ENCODE measurements at places on chromosomes 13 and 19. TPM values are rescaled to one million over a fixed set of nuclear protein-coding genes. Genes with fewer than 3 reads are reported as not detected.
A peak's percentile ranks its signal among the peaks of the same experiment; 100 is the strongest.

Gene GGACT
- total RNA-seq: 2.4 TPM

Gene KIR2DL3
- not detected for total RNA-seq

Gene ZNF576
- 9.9 TPM for total RNA-seq

Gene ZNF443
- total RNA-seq: 4.2 TPM

Gene CEACAM7
- not detected for total RNA-seq

Gene SMAD9
- total RNA-seq: 13.8 TPM

Gene EXOC3L2
- 2.7 TPM for total RNA-seq

Gene SCGB2B2
- total RNA-seq: 0.22 TPM

DNA sequence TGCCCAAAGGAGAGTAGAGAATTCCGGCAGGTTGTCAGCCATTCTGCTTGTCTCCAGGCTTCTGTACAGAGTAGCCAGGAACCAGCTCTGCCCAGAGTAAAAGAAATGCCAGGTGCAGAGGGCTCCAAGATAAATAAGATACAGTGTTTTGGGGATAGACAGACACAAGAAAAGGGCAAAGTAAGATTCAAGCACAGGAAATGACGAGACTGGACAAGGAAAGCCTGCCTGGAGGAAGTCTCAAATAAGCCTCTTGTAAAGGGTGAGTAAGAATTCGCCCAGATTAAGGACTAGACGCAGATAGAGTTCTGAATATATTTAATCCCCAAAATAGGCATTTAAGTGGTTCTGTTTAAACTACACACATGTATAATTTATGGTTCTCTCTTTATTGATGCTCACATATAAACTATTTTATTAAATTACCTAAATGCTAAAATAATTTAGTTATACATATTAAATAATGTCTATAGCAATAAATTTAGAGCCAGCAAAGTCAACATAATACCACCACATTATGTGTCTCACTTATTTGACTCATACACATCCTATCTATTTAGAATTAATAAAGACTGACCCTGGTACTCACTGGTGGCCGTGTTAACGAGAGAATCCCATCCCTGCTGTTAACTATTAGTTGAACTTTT, 98.4 kb upstream of the RAP2A start:
- no peak for DNase-seq

GRCh38 chr13:93767917-93768409, 541.4 kb downstream of the GPC6 start:
- DNase-seq: no peak

GRCh38 chr13:113730831-113731191, 28.2 kb upstream of the TMEM255B start:
- no peak for DNase-seq

DNA sequence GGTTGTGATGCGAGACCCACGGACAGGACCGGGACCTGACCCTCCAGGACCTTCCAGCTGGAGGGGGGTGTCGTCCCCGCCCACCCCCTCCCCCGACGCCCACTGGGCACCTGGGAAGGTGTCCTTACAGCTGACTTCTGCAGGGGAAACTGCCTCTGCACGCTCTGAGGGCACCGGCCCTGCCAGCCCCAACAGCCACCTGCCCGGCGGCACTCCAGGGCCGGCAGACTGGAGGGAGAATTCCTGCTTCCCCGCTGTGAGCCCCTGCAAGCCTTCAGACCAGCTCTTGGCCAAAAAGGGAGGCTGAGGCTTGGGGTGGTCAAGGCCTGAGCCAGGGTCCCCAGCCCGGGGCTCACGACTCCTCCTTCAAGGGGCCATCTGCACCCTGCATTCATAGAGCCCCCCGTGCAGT, 1.2 kb downstream of the CNN2 start:
- no peak for DNase-seq

DNA sequence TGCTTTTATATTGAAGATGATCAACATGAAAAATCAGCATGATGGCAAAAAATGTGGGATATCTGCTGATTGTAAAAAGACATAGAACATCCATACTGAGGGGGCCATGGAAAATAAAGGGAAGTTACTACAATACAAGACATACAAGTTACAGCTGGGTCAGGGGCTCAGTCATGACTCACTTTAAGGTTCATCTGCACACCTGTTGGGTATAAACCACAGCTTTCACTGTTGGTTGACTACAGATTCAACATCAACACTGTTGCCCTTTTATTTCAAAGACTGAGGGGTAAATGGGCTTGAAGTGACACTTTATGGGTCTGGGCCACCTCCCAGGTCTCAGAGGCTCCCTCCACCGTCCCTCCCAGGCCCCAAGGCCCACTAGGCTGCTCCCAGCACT, 98.1 kb upstream of the IRS2 start:
- no peak for DNase-seq

- no peak for DNase-seq
Measured at GRCh38 chr13:66001140-66001539, 1229.0 kb downstream of the PCDH9 start.

DNA sequence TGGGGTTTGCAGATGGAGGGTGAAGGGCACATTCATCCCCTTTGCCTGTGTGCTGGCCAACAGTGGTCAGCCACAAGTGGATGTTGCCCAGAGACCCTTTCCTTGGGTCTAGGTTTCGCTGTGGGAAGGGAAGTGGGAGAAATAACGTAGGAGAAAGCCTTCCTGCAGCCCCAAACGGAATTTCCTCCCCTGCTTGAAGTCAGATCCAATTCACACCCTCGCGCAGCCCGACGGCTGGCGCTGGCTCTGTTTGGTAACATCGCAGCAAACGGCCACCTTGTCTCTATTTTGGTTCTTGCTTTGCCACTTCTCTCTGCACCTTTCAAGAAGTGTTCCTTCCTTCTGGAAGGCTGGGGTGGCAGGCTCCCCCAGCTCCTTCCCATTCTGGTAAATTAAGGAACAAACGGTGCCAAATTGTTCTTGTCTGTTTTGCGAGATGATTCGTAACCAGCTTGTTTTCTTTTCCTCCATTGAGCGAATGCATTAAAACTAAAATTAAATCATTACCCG, 45.4 kb downstream of the CHST8 start:
- no peak for DNase-seq

- no peak for DNase-seq
Measured at GRCh38 chr19:21432590-21432989, 35.7 kb downstream of the ZNF493 start.

GRCh38 chr19:49858088-49858985, 7.4 kb downstream of the PTOV1 start:
- DNase-seq: peak; percentile 14

GRCh38 chr13:95559100-95559499, 6.6 kb downstream of the CLDN10 start:
- DNase-seq: no peak

- DNase-seq: no peak
Measured at GRCh38 chr13:94662274-94662945, 49.9 kb downstream of the SOX21 start.

GRCh38 chr13:48110931-48111721, 16.2 kb upstream of the MED4 start:
- peak; percentile 42 for DNase-seq

DNA sequence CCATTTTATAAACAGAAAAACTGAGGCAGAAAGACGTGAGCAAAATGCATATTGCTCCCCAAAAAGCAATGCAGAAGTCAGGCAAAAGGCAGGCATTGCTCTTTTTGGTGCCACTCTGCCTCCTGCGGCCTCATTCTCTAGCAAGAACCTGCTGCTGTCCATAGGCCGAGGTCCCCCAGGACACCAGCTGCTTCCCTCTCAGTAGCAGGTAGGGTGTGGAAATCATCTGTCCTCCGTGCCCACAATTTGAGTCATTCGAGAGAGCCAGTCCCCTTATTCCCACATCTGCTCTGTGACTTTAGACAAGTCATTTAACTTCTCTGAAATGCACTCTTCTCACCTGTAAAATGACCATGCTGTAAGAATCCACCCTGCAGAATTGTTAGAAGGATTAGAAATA, 50.0 kb downstream of the TNFRSF19 start:
- no peak for DNase-seq

DNA sequence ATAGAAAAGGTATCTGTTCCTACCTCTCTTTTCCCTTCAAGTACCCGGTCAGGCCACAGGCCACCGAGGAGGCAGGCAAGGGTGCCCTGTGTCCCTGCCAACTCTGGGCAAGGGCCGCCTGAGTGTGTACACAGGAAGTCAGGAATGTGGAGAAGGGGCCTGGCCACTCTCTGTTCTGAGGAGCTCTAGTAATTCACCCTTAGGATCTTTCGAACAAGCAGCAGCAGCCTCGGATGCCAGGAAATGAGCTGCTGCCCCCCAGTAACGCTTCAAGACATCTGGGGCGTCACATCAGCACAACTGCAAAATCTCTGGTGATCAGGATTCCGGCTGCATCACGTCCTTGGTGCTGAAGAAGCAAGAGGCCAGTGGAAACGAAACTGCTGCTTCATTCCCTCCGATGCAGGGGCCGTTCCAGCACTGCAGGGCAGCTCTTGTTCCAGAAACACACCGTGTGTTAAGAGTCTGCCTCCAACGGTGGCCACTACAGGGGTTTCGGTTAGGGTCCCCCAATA, 2.0 kb downstream of the RAB20 start:
- no peak for DNase-seq

- no peak for DNase-seq
Measured at GRCh38 chr19:6890401-6890913, 3.1 kb downstream of the ADGRE1 start.

DNA sequence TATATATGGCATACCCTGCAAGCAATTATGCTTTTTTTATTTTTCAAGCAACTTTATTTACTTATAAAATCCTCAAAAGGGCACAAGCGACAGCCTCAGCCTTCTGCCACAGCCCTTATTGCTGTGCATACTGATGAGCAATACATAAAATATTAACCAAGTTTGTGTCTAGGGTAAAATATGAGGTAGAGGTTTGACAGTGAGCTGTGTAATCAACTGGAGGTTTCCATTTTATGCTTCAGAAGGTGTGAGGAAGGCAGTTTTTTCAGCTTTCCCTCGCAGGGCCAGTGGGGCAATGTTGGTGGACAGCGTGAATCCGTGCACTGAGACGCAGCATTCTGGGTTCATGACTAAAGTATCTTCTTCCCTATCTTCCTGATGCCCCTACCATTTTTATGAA, 310.4 kb downstream of the IRS2 start:
- DNase-seq: no peak
